Epithelial cell of proximal tubule (primary cell): ENCODE measurements at places on chromosomes 16 and 17.
A peak's percentile ranks its signal among the peaks of the same experiment; 100 is the strongest.

GRCh38 chr17:47717261-47717697 lies 15.8 kb upstream of the TBX21 start:
- no peak for DNase-seq

DNA sequence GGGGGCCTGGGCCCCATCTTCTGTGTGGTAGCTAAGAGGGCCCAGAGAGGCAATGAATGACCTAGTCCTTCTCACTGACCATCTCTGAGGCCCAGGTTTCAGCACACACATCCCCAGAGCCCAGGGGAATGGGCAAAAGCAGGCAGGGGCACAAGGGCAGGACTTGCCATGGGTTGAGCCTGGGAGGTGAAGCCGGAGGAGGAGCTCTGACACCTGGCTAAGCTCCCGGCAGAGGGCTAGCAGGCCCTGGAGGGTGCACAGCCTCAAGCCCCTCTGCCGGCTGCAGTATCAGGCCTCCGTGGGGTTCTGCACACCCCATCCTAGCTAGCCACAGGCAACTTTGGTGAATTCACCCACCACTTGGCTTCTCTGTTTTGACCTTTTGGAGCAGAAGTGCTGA lies 5.3 kb downstream of the SRCIN1 start:
- no peak for DNase-seq

DNA sequence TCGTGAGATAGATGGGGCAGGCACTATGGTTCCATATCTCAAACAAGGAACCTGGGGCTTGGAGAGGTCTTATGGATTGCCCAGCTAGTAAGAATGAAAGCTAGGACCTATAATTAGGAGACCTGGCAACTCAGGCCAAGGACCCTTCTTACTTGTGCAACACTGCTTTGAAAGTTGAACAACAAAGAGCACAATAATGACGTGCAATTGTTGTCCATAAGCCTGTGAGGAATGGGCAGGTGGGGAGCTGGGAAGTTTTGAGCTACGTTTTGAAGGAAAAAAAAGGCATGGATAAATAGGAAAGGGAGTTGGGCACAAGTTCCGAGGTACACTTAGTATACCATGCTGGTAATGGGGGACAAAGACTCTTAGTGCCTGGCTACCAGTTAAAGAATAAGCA lies 104.3 kb downstream of the HS3ST3B1 start:
- no peak for DNase-seq

DNA sequence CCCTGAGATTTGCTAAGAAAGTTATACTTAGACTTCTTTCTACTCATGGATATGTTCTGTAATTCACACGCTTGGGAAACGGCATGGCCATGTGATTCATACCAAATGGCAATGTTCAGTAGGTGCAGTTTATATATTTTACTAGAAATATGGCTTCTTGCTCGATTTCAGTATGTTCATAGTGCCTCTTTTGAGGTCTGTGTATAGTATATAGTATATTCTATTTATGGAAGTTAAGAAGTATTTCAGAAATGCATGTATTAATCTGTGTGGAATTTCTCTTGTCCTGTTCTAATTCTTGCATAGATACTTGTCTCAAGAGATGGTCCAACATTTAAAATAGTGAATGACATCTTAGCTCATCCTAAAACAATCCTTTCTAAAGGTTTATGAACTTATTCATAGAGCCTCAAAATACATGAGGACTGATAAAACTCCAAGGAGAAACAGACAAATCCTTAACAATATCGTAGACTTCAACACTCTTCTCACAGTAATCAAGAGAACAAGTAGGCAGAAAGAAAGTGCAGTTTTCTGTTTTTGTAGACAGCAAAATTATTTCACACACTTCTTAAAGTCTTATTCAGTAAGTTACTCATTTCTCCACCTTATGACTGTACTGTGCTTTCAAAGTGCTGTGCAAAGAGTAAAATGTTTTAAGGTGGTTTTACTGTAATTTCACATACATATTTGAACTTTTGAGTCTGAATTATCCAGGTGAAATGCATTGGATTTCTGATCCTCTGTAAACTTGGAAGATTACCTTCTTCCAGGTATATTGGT lies 11.1 kb downstream of the BPTF start:
- DNase-seq = no peak

DNA sequence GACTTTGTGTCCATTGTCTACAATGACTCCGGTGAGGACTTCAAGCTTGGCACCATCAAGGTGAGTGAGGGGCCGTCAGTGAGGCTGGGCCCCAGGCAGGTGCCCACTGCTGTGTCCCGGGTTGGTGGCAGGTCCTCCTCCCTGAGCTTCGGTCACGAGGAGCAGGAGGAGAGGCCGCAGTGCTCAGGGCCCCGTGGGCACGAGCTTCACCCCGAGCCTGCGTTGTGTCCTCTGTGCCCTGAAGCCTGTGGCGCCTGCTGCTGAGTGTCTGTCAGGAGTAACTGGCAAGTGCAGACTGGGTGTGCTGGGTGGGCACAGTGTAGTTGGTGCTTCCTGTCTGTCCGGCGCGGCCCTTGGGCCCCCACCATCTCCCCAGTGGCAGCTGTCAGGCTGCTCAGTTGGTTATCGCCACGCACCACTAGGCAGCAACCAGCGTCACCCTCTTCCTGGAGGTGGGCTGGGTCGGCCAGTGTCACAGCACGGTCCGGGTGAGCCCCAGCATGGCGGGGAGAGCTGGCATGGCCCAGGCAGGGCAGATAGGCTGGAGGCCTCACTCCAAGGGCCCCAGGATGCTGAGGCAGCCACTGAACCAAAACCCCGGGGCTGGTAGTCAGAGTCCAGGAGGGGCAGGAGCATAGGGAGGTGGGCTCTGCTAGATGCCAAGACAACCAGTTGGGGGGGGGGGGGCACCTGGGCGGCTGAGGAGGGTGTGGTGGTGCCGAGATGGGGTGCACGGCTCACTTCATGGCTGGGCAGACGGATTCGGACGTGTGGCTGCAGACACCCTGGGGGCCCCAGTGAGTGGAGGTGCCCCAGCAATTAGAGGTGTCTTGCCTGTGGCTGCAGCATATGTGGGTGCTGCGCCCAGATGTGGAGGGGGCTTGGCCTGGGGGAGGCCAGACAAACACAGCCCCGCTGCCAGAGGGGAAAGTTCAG lies 39.3 kb downstream of the TSC2 start:
- DNase-seq = no peak

- DNase-seq = no peak
Observed at GRCh38 chr17:7436556-7437368, 1.5 kb downstream of the TMEM102 start.

DNA sequence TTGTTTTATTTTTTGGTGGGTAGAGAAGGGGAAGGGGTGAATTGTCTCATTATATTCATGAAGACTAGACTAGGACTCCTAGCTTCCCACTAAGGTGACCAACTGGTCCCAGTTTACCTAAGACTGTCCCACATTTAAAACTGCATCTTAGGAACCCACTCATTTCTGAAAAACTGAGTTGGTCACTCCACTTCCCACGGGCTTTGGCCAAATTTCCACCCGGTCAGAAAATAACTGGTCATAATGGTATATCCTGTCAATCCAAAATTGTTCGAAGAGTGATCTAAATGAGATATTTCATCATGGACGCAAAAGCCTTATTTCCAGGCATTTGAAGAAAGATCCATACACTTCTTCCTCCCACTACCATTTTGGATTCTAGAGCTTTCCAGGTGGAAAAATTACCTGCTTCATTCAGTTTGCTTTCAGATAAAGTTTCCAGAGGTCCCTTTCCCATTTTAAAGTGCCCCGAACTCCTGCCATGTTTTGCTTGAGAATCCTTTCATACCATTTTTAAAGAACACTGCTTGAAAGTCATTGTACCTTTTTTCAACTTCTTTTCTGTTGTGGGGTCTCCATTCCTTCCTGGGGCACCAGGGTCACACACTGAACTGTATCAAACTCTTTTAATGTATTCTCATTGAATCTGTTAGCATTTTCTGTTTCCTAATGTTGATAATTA lies 21.8 kb upstream of the ZFHX3 start:
- no peak for DNase-seq

DNA sequence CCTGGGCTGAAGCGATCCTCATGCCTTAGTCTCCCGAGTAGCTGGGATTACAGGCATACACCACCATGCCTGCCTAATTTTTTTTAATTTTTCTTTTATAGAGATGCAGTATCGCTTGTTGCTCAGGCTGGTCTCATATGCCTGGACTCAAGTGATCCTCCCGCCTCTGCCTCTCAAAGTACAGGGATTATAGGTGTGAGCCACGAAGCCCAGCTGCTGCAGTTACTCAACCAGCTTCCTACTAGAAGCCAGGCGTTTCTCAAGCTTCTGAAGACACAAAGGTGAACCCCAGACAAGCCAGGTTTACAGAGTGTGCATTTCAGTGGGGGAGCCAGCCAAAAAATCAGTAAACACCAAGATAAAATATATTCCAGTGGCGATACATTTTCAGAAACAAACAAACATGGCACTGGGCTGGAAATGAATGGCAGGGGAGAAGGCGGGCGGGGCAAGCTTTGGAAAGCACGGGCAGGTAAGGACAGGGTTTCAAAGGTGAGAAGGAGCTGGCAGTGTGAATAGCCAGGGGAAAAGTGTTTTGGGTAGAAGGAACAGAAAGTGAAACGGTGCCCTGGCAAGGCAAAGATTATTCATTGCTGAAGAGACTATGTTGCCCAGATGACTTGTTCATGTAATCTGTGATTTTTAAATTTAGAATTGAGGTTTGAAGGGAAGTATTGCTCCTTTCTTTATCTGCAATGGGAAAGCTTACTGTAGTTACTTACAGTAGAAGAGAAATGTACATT lies 471.1 kb downstream of the WWOX start:
- no peak for DNase-seq

GRCh38 chr17:38598536-38598935 lies 7.2 kb downstream of the SRCIN1 start:
- peak; percentile 39 for DNase-seq

GRCh38 chr17:44266402-44267164 lies 1.4 kb downstream of the SLC4A1 start:
- no peak for DNase-seq

GRCh38 chr17:47831934-47832327 lies 461 bp downstream of the LRRC46 start:
- no peak for DNase-seq

- no peak for DNase-seq
Observed at GRCh38 chr16:86319585-86320236, 190.6 kb upstream of the FOXF1 start.

DNA sequence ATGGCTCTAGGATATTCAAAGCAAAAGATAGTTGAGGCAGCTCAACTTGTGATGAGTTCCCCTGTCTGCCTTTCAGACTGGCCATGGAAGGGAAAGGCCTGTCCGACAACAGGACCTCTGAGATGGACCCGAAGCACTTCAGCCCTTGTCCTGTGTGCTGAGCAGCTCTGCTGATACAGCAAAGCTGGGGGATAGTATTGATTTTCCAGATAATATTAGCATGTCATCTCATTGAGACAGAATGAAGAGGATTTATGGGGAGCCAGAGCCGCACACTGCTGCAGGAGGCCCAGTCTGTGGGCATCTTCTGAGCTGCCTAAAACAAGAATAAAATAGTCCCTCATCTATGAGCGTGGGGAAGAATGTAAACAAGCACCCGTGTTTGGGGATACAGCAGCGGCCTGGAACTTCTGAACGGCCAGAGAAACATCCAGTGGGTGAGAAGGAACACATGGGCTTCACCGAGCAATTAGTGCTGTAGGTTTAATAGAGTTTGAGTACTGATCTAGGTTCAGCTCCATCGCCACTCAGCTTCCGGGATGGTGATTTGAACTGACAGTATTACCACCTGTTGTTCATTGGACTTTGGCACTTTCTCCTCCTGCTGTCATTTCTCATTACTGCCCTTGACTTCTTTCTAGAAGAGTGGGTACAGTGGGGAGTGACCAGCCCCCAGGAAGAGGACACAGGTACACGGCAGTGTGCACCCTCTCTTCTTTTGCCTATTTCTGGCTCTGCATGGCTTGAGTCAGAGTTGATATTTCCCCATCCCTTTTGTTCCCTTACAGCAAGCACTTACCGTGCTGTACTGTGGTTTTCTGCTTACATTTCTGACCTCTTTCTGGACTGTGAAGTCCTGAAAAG lies 96.5 kb upstream of the TBX2 start:
- DNase-seq = no peak

DNA sequence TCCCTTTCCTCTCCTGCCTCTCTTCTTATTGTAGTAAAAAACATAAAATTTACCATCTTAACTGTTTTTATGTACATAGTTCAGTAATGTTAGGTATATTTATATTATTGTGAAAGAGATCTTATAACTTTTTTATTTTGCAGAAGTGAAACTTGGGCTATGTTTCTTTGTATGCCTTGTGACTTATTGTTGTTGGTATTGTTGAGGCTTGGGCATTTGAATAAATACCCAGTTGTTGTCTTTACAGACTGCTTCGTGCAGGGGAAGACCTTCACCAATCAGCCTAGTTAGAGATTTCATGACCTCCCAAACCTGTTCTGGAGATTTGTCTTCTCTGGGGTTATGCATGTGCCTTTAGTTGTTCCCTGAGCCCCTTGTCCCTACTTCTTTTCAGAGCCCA lies 31.9 kb downstream of the REXO5 start:
- DNase-seq = no peak

DNA sequence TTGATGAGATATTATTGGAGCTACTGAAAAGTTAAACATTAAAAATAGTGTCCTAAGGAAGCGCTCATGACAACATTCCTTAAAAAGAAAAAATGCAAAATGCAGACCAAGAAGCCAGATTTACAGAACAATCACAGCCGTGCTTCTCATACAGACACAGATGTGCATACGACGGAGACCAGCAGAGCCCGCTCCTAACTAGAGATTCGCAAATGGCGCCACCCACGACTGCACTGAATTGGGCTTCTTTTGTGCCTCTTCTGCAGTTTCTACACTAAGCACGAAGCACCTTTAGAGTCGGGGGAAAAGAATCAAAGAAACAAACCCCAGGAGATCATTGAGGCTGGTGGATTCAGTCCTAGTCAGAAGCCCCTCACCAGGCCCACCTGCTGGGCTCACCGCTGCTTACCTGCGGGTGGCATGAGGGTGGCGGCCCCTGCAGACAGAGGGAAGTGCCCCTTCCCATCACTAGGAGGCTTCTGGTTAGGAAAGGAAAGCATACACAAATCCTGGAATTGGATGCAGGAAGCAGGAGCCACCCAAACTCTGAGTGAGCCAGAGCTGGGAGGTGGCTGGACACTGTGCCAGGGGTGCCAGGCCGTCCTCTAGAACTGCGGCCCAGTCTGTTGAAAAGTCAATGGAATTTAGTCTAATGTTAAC lies 64.9 kb upstream of the CHMP6 start:
- DNase-seq = no peak

DNA sequence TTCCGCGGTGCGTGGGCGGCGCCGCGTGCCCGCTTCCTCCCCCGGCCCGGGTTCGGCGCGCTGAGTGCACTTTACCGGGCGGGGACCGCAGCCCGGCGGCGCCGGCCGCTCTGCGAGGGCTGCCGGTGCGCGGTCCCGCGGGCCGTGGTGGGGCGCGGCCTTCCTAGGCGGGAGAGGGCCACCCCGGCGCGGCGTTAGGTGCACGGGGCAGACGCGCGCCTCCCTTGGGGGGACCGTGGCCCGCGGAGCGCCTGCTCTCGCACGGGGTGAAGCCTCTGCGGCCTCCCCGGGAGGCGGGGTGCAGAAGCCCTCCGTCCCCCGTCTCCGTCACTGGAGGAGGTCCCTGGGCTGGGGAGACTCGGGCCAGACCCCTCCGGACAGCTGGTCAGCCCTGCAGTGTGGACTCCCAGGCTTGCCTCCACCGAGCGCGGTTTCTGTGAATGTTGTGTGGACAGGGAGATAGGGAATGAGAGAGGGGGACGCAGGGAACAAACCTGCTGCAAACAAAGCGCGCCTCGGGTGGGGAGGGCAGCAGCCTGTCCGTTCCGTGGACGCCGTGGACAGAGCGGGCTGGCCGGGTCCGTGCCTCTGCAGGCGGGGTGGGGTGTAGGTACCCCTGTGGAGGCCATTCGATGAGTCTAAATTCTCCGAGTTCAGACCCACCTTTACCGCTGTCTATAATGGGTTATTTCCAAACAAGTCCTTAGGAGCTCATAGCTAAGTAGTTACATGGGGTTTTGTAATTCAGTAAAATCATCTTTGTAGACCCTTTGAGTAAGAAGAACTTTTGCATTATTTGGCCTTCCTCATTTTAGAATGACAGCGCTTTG lies 721 bp downstream of the TBCD start:
- no peak for DNase-seq
